CD8-positive, alpha-beta T cell (primary cell): ENCODE measurements at places on chromosomes 11 and 22.
A peak's percentile ranks its signal among the peaks of the same experiment; 100 is the strongest.

- peak; percentile 54 for DNase-seq
Observed at GRCh38 chr11:96014217-96014616, 90.3 kb upstream of the MTMR2 start.

DNA sequence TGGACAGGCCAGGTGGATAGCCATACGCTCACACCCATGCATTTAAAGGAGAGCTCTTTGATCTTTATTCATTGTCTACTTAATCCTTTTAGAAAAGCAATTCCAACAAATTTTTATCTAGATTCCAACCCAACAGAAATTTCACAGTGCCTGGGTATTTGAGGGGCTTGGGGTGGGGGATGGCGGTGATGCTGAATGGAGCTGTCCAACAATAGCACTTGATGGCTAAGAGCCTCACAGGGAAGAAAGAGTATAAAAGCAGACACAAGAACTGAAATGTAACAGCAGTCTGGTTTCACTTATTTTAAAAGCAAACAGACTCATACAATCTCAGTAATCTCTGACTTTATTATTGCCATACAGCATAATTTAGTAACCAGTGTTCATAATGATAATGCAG, 101.8 kb upstream of the SORL1-AS1 start:
- DNase-seq, result no peak

- DNase-seq, result no peak
Observed at GRCh38 chr22:23777776-23778576, 5.3 kb downstream of the MMP11 start.

GRCh38 chr11:43497144-43497543, 138.4 kb downstream of the TTC17 start:
- no peak for DNase-seq

- DNase-seq, result no peak
Observed at GRCh38 chr11:32830413-32830738, 649 bp downstream of the PRRG4 start.

GRCh38 chr11:72441752-72442207, 7.4 kb upstream of the CLPB start:
- DNase-seq, result no peak

DNA sequence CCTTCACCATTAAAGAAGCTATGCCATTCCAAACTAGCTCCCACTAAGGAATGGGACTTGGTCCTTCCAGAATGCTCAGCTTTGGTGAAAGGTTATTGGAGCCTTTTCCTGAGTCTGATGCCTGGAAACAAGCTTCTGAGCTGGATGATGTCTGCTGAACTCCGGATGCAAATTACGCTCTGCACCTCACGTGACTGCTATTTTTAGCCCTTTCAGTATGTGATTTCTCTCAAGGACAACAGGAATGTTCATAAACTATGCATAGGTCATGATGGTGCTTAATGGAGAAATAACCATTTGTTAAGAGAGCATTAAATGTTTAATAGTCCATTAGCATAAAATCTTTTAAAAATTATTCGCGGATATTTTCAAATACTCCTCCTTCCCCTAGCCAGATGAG, 631.4 kb upstream of the KIRREL3 start:
- DNase-seq, result no peak

DNA sequence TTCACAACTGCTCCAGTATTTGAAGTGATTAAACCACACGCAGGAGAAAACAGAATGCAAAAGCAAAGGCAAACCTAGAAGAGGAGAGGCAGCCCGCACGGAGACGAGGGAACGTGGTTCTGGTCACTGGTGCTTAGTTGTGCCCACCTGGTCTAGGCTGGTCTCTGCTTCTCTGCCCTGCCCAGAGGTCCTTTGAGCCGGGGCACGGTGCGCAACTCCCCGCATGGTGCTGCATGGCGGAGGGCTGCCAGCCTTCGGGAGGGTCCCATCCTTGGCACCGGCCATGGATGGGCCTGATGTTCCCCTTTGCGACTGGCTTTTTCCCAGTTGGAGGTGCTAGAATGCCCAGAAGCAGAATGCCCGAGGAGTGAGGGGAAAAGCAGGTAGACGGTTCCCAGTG, 46.1 kb downstream of the KCNC1 start:
- DNase-seq, result no peak

- DNase-seq, result no peak
Observed at GRCh38 chr22:43185860-43186261, 1.1 kb downstream of the TTLL12 start.

- no peak for DNase-seq
Observed at GRCh38 chr11:69210310-69211035, 54.7 kb downstream of the SMIM38 start.

DNA sequence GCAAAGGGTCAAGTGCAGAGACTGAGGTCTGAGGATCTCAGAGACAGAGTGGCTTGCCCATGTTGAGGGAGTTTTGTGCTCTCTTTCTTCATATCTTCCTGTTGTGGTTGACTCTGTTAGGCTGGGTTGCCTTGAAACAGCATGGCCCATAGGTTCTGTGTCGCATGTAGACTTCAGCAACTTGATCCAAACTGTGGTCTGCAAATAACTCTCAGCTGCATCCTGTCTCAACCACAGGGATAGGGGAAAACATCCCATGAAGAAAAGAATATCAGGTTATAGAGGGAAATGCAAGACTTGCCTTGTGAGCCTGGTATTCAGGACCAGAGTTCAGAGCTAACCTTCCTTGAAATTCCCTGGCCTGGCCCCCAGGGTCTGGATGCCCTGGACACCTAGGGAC, 69.4 kb downstream of the FLI1 start:
- DNase-seq, result no peak

DNA sequence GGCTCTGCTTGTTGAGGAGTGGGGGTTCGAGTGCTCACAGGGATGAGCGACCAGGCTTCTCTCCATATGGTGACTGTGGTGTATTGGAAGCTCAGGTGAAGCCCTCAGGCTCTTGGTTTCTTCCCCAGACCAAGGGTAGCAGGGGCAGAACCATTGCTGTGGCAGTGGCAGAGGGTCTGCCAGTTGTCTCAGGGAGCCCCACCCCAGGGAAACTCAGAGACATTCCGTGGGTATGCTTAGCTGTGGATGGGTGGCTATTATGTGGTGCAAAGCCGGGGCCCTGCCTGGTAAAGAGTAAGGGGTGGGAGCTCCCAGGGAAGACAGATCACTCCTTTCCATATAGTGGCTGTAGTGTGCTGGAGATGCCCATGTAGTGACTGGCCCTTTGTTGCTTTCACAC, 167.8 kb downstream of the DLG2 start:
- no peak for DNase-seq
